Activated naive CD4-positive, alpha-beta T cell treated with anti-CD3 and anti-CD28 coated beads, Interleukin-2, amount 50 U/mL, for 16 hours (primary cell): ENCODE measurements at places on chromosomes 1 and 21.

DNA sequence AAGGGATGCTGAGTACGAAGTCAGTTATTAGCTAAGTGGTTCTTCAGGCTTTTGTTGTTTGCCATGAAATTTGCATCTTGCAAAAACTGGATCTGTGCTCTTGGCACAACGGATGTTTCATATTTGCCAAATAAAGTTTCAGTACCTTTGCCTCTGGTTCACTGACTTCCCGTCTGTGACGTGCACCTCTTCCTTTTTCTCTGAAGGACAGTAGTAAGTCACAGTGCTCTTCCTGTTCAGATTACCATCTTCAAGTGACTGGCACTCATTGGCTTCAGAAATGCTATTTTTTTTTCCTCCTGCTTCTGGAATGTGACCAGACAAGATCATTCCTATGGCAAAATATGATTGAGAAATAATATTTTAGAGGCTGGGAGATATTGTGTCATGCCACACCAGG, 75.9 kb upstream of the GREM2 start:
- DNase-seq = no peak

DNA sequence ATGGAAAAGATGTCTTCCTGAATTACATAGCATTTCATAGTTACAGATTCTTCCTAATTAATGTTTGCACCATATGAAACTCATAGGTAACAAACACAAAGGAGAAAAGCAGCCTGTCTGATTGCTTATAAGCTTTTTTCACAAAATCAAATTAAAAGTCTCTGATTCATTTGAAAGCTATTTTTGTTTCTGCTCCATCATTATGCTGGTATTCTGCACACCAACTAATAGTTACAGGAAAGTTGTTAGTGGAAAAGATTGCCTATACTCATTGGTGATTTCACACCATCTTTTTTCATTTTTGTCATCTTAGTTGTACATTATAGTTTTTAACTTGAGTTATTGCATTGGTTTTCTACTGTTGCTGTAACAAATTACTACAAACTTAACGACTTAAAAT, 70.0 kb downstream of the PRKAA2 start:
- DNase-seq = no peak

- DNase-seq = no peak
These were observed 14.0 kb upstream of the CD247 start for GRCh38 chr1:167532375-167532774.

- DNase-seq = peak; percentile 47
These were observed 500 bp downstream of the EPHA10 start for GRCh38 chr1:37764414-37764825.

DNA sequence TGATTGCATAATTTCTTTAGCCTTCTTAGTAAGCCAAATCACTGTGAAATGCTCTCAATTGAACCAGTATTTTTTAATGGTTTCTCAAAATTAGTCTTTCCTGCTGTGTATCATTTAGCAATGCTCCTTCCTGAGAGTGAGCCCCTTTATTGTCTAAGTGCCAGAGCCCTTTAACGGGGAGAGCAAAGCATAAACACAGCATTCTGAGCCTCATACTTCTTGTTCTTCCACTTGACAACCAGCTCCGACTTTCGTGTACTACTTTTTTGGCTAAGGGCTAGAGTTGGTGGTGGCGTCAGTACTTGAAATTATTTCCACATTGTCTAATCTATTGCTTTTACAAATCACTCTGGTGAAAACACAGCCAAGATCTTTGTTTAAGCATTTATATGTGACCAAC, 299.0 kb downstream of the TPR start:
- no peak for DNase-seq

DNA sequence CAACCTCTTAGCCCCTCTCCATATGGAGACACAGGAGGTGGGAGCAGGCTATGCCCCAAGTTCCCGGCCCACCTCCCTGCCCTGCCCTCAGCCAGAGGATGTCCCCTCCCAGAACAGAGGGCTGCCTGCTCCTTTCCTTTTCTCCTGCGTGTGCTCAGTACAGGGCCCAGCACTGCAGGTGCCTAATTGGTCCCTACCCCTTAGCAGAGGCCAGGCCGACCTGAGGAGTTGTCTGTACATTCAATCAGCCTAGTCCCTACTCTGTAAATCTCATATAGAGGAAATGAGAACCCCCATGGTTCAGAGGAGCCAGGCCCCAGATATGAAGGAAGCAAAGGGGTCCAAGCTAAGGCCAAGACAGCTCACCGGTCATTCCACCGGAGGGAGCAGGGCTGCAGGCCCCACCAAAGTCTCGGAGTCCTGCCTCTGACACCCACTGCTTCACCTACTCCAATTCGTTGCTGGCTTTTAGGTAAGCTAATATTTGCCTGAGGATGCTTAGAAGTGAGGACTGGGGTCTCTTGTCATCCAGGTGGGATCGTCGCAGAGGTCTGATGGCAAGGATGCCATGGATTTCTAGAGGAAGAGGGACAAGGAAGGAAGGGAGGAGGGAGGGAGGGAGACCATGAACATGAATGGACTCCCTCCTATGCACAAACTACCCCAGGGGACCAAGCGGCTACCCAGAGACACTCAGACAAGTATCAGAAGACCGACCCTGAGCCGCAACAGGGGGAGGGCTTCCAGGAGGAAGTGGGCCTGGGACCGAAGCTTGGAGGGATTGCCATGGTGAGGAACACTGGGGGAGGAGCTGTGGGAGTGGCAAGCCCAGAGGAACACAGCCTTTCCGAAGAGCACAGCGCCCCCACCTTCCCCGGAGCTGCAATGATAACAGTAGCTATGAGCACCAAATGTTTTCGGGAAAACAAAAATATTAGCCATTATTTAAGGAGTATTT, 30.4 kb upstream of the FOXO6 start:
- DNase-seq = no peak

DNA sequence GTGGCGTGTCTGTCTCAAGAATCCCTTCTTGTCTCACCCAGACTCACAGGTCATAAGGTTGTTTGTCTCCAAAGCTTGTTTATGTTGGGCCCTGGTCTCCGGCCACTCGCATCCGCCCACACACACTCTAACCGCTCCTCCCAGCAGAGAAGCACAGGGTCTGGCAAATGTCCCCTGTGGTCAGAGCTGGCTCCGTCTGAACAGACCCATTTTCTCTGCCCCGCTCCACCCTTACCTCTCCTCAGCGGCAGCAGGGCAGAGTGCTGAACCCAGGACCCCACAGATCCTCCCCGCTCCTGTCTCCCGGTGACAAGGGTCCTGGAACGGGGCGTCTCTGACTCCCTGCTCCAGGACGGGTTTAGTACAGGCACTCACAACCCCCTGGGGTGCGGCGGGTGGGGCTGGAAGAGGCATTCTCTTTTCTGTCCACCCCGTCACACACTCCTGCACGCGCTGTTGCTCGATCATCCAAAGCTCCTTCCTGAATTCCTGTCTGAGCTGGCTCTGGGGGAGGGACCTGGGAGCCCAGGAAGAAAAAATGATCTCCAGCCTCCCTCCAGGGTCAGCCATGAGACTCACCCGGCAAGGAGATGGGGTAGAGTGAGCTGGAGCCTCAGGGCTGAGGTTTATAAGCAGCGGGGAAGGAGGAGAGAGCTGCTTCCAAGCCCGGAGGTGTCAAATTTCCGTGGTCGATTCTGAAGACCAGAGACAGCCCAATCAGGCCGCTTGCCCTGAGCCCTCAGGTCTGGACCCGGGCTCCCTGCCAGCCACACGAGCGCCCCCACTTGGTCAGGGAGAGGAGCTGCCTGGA, at the start of gene S100A13:
TSS of gene S100A13 (minus strand) at position 602 of the 811 bp plus-strand sequence. CDS start 1,033 bp downstream, outside the sequence.
- DNase-seq = no peak

DNA sequence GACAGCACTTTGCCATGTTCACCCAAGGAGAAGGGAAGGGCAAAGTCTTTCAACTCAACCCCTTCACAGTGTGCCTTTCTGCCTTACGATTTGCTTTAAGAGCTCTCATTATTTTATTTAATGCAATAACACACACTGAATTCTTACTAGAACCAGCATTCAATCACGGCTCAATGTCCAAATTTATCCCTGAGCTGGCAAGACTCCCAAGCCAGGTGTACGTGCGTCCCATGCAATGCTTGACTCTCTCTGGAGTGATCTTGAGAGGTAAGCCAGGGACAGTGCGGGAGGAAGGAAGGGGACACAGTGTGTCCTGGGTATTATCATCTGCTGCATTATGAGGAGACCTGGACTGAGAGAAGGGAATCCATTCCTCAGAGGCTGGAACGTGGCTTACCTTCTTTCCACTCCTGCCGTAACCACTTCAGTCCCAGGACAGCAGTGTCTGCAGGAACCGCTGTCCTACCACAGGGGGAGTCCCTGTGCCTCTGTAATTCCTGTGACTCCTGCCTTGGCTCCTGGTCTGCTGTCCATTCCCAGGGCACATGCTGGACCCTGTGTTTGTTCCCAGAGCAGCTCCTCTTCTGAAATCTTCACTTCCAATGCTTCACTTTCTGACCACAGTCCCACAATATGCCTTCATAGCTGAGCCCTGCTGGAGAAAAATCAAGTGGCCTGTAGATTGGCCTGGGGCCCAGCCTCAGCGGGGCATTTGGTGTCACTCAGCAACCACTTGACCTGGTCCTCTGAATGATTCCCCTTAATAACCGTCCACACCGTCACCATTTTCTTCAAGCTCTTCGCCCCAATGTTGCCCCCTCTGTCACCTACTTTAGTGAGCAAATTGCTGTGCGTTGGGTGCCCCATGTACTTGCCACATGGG, 28.6 kb upstream of the STUM start:
- DNase-seq = no peak

DNA sequence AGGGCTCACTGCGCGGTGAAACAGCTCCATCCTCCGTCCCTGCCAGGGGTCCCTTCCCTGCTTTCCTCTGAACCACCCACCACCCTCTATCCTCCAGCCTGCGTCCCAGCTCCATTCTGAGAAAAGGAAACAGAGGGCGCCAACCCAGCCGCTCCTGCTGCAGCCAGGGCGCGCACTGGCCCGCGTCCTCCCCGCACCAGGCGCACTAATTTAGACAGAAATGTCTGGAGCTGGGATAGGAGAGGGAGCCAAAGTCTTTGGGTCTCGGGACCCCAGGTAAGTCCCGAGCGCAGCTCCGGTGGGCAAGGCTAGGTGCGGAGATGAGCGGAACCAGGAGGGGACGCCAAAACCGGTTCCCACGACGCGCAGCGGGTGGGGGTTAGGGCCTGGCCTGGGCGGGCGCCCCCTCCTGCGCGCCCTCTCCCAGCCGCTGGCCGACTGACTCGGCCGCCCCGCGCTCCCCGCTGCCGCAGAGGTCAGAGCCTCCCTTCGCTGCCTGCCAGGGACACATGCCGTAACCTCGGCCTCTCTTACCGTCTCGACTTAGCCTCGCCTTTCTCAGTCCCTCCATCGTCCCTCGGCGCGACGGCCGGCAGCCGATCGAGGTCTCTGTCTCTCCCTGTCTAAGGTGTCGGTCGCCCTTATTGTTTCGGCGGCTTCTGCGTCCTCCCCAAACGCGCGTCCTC, 2.0 kb downstream of the CAMK2N1 start:
- DNase-seq = no peak

DNA sequence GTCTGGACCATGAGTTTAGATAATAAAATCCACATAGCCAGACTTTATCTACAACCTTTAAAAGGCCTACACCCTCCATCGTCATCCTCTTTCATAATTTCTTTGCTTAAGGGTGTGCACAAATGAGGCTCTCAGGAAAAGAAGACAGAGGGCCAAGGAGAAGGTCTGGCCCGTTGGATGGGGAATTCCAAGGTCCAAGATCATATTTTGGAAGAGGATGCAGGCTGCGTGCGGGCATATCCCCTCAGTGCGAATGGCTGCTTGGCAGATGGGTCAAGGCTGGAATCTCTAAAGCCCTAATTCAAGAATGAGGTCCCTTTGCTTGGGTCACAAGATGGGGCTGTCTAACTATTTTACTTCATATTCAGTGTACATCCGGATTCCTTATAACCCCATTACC, 782.2 kb upstream of the NCAM2 start:
- no peak for DNase-seq

- DNase-seq = no peak
These were observed 53.3 kb upstream of the GJA8 start for GRCh38 chr1:147849098-147849895.

DNA sequence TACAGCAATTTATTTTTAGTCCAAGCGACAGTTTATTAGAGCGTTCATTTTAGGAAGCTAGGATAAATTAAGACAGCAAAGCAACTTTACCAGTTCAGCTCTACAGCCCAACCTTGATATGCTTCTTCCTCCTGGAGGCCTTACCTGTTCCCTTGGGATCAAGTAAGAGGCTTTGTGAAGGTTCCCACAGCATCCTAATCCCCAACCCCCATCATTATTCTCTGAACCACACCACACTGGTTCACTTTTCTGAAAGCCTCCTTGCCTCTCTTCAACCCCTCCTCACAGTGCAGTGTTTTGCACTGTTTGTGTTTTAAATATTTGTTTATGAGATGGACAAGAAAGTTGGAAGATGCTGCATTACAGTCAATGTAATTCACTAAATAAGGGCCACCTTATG, 126.3 kb upstream of the CXADR start:
- DNase-seq = no peak

- no peak for DNase-seq
These were observed 44.6 kb upstream of the SIM2 start for GRCh38 chr21:36654324-36654723.

DNA sequence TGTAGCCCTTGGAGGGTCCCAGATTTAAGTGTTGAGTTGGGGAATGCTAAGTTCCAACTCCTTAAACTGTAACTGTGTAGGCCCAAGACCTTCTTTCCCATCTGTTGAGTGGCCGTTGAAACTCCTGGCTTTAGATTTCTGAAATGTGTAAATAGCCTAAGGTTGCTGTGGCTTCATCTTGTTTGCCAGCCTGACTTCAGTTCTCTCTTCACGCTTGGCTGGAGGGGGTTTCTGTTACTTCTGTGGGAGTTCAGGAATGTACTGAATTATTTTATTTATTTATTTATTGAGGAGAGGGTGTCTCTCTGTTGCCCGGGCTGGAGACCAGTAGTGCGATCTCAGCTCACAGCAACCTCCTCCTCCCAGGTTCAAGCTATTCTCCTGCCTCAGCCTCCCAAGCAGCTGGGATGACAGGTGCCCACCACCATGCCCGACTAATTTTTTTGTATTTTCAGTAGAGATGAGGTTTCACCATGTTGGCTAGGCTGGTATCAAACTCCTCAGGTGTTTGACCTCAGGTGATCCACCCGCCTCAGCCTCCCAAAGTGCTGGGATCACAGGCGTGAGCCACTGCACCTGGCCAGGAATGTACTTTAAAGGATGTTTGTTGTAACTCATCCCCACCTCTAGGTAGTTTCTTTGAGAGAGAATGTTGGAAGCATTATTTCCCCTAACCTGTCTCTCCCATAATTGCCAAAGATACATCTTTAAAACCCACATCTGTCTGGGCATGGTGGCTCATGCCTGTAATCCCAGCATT, 5.9 kb downstream of the TTC39A start:
- DNase-seq = no peak

DNA sequence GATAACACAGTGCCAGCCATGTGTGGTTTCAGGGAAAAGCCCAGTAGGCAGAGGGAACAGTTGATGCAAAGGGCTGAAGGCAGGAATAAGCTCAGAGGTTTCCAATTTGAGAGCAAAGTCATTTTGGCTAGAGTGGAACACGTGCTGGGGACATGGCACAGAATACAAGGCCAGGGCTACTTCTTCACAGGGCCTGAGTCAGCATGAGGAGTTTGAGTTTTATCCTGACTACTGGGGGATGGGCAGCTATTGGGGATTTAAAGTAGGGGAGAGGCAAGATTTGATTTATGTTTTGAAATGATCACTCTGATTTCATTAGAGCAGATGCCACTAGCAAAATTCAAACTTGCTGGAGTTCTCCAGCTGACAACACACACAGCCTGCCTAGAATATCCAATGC, 241.1 kb upstream of the CSF3R start:
- no peak for DNase-seq

GRCh38 chr1:7942214-7942921, 1.7 kb upstream of the TNFRSF9 start:
- DNase-seq = peak; percentile 30

GRCh38 chr1:1290238-1290731, 10.0 kb downstream of the SCNN1D start:
- DNase-seq = peak; percentile 75

- DNase-seq = no peak
These were observed 575.1 kb upstream of the BEND5 start for GRCh38 chr1:49351768-49352167.
